Effector CD4-positive, alpha-beta T cell (primary cell): ENCODE measurements at places on chromosomes 3 and 15.

DNA sequence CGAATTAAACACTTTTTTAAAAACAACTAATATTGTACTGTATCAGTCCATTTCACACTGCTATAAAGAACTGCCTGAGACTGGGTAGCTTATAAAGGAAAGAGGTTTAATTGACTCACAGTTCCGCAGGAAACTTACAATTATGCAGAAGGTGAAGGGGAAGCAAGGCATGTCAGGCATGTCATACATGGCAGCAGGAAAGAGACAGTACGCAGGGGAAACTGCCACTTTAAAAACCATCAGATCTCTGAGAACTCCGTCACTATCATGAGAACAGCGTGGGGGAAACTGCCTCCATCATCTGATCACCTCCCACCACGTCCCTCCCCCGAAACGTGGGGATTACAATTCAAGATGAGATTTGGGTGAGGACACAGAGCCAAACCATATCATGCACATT is 162.8 kb upstream of the TPM1 start:
- no peak for DNase-seq

DNA sequence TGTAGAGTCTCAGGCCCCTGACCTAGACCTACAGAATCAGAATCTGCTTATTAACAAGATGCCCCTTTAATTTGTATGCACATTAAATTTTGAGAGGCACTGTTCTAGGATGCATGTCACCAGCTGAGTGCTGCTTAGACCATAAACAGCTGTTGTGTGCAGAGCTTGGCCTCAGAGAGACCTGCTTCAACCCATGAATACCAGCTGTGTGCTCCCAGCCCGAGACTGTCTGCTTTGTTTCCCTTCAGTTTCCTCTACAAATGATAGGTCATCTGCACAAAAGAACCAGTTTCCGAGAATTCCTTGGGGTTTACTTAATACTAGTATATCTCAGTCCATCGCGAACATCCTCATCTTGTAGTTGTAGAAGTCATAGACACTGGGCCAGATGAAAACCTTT is 158.5 kb upstream of the PFN2 start:
- DNase-seq: no peak

- no peak for DNase-seq
Observed at GRCh38 chr15:57196865-57197264, 179.4 kb upstream of the CGNL1 start.

DNA sequence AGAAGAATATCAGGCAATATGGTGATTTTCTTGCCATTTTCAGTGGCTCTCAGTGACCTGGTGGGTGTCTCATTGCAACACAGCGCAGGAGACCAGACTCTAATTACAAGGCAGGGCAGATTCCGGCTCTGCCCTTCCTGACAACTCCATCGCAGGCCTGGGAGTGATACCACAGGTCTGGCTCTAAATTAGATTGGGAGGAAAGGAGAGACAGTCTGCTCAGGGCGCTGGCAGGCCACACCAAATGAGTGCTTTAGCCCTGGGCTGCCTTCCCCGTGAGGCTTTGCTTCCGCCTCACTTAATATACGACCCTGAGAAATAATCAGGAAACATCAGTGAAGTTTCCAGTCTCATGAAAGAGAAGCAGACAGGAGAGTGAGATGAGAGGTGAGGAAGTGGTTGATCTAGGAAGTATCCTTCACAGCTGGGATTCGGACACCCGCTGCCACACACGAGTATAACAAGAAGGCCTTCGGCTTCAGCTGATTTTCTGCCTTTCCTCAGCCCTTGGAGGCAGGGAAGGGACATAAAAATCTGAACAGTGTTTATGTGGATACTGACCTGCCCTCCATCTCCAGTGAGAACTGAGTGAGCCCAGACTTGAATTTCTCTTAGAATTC is 73.7 kb upstream of the PROK2 start:
- DNase-seq: no peak

- DNase-seq: no peak
Observed at GRCh38 chr3:129399895-129400357, 28.5 kb downstream of the EFCAB12 start.

DNA sequence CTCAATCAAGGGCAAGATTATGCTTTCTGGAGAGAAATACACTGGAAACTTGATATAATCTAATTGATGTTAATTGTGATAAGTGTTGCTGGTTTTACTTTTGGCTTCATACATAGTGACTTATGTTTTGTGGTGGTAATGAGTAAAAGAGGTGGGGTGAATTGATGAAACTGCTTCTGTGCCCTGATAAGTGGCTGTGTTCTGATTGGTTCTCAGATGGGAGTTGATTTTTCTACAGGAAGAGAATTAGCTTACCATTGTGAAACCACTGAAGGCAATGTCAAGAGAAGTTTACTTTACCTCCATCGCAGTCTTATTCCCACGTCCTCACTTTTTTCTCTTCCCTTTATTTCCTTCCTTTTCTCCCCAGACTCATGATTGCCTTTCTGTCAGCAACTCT is 23.8 kb downstream of the TMEM45A start:
- no peak for DNase-seq

GRCh38 chr3:194760494-194761137 is 74.9 kb downstream of the FAM43A start:
- no peak for DNase-seq

DNA sequence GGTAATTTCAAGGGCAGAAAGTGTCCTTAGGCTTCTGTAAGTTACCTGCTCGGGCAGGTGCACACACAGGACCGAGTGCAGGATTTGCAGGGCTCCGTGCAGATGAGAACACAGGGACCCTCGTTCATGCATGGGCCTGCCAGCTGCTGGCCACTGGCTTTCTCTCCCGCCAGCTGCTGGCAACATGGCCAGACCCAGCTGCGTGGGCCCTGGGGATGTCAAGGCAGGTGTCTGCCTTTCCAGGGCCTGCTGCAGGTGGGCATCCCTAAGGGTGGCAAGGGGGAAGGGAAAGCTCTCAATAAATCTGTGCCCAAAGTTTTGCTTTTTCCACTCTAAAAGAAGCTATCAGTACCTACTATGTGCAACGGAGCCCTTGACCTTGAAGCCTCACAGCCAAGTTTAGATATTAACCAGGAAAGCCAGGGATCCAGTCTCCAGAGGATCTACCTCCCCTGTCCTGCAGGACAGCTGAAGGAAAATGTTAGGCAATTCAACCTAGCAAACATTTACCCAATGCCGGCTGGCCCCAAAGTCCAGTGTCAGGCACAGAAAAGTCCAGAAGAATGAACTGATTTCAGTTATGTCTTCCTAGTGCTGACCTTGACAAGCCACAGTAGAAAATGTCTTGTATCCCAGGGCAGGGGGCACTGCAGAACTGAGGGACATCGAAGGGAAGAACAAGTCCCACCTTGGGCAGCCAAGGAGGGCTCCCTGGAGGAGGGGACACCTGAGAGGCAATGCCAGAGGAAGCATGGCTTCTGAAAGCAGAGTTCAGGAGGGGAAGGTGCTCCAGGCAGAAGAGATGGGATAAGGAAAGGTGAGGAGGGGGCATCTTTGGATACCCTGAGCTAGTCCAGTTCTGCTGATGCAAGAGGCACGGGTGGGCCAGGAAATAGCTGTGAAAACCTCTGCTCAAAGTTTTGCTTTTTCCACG is 26.4 kb downstream of the NUP210 start:
- DNase-seq: no peak

DNA sequence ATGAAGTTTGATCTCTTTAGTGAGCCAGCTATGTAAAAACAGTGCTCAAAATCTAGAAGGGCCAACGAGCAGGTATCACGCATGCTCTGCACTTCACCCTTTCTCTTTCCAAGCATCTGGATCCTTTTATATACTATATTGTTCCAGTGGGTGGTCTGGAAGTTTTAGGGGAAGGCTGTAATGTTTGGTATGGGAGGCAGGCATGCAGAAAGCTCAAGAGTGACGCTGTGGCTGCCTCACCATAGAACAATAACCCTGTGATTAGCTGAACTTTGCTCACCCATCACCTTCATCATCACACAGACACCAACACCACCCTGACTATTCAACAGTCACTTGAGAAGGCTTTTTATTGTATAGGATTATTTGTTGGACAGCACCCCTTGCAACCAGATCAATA is 81.6 kb downstream of the FBN1 start:
- no peak for DNase-seq

GRCh38 chr3:16884748-16885592 is at the start of gene PLCL2:
Gene PLCL2, plus strand, starts transcription at chr3:16884955. Its CDS starts 85 bp downstream, at chr3:16885040.
- DNase-seq: peak; percentile 68

- DNase-seq: no peak
Observed at GRCh38 chr15:101183226-101183930, 68.5 kb downstream of the CHSY1 start.

GRCh38 chr3:51379746-51380455 is 5.2 kb upstream of the MANF start:
- no peak for DNase-seq

- peak; percentile 43 for DNase-seq
Observed at GRCh38 chr15:78422571-78423340, 15.3 kb upstream of the IREB2 start.

DNA sequence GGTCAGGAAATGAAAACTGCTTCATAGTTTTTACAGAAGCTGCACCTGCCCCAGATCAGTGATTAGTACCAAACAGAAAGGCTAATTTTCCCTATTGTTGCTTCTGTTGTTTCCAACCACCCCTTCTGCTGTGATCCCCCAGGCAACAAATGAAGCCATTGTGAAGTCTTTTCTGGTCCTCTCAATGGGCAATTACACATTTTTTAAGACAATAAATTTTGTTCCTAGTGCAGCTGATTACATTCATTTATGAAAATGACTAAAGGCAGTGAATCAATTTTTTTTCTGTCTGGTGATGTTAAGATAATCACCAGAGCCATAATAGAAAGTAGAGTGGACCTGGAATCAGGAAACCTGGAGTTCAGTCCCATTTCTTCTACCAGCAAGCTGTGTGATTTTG is 32.7 kb downstream of the GLDN start:
- no peak for DNase-seq

GRCh38 chr3:25468866-25469319 is 40.8 kb downstream of the RARB start:
- DNase-seq: no peak

GRCh38 chr3:50298836-50299637 is at the start of the genes HYAL3 and NAA80:
Gene HYAL3, minus strand, starts transcription at chr3:50299405. Its CDS starts 3,803 bp downstream, at chr3:50295602.
Gene NAA80, minus strand, starts transcription at chr3:50299405. Its CDS starts 1,942 bp downstream, at chr3:50297463.
- DNase-seq: peak; percentile 97

DNA sequence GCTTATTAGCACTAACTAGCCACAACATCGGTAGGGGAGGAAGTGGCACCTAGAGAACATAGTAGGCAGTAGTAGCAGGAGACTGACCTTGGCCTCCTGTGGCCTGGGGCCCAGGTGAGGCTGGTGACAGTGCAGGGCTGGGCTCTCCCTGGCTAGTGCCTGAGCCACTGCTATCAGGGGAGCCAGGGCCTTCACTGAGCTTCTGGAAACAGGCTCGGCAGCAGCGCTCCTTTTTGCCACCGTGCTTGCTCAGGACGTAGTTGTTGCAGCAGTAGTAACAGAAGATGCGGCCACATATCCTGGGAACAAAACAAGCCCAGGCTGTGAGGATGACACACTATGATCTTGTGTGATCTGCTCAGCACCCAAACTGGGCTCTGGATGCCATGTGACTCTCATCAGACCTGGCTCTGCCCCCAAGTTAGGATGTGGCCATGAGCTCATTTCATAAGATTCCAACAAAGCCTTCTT is 15.1 kb downstream of the CXCR6 start:
- DNase-seq: no peak

GRCh38 chr15:34085746-34086145 is 15.9 kb downstream of the EMC7 start:
- DNase-seq: no peak
